Small intestine (tissue), 16 donors: ENCODE measurements at places on chromosomes 2 and 18.

GRCh38 chr2:236847023-236847422 is 238.7 kb upstream of the COPS8 start:
- DNase-seq, result no peak

DNA sequence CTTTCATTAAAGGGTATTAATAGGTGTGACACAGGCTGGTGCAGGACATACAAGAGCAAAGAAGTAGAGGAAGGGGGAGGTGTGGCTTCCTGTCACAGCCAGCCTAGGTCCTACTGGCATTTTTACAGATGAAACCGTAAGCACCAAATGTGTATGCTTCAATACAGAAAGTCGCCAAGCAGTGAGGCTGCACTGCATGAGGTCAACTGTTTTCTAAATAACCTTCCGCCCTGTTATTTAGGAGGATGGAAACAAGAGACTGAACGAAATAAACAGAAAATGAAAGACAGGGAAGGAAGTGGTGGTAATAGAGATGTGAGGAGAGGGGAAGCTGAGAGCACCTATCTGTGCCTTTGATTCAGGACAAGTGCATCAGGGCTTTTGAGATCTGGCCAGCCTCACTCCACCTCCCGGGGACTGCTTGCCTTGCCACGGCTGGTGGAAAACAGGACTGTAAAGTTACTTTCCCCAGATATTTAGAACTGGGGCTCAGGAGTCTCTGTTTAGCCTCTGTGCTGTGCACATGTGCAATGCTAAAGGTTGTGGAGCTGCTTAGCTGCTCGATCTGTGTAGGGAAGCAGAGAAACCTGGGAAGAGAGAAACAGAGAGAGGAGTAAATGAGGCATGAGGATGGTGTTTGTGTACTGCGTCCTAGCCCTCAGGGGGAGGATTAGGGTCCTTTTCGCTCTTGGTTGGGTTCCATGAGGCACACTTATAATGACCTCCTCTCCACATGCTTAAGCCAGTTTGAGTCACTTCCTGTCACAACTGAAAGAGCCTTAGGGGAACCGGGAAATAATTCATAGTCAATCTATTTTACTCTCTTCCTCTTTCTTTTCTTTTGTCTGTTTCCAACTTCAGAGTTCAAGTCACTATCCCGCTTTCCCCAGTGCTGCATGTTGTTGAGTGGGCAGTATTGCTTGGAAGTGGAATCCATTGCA is 62.3 kb upstream of the BOD1L2 start:
- no peak for DNase-seq

DNA sequence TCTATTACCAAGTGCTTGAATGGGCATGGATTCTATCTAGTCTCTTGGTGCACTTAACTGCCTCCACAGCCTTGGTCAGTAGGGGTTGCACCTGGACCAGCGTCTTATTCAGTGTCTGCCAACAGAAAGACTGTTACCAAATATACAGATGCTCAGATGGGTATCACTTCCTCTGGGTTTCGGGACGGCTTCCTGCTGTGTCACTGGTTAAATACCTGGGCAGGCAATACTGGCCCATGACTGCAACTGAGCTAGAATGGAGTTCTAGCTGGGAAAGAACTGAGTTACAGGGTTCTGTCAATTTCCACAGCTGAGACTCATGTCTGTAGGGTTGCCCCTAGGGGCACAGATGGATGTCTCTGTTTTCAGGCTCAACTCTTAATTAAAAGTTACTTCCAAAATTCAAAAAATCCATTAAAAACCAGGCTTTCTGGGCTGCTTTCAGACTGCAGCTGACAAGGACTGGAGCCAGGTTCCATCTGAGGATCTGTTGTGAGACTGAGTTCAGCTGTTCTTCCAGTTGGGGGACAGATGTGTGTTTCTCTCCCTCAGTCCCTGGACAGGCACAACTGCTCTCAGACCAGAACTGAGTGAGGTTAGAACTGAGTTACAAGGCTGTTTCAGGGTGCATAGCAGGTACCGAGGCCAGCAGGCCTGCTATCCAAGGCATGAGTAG is 789.6 kb upstream of the SLC8A1 start:
- DNase-seq, result no peak

DNA sequence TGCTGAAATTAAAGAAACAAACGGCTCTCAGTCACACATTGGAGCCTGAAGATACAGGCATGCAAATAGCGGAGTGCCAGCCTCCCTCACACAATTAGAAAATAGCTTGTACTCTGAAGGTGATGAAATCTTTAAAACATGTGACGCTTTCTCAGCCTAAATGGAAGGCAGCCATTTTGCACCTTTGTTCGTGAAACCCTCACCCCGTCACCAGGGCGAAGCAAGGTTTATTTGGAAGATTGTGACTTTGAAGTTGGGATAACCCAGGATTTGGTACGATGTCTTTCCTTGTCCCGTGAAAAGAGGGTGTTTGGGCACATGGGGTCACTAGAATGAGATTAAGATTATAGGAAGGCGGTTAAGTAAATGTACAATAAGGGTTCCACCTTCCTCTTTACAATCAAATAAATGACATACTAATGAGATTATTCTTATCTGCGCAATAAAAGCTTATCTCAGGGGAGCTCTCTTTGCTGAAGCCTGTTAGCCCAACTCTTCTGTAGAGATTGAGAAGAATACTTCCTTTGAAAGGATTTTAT is 4.2 kb downstream of the SH3BP4 start:
- DNase-seq, result peak; percentile 83

DNA sequence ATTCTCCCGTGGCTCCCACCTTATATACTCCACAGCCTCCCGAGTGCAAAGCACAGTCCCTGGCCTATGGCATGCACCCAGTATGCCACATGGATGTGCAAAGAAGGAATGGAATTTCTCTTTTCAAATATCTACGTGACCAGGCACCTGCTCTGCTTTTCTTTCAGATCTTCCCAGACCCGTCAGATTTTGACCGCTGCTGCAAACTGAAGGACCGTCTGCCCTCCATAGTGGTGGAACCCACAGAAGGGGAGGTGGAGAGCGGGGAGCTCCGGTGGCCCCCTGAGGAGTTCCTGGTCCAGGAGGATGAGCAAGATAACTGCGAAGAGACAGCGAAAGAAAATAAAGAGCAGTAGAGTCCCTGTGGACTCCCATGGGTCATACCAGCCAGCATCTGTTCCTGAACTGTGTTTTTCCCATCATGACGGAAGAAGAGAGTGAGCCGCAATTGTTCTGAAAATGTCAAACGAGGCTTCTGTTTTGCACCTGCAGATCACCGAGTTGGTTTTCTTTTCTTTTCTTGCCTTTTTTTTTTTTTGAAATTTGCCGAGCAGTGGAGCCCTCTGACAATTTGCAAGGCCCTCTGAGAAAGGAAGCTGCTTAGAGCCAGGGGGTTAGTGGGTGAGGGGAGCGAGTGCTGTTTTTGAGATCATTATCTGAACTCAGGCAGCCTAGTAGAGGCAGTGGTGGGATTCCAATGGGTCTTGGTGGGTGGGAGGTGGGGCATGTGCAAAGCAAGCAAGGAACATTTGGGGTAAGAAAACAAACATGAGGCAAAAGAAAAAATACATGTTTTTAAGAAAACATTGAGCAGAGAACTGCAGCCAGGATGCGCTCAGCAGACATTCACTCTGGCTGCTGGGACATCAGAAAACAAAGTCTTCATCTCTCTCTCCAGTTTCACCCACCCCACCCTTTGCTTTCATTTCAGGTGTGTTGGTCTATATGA is 26.2 kb downstream of the LBH start:
- DNase-seq, result no peak

GRCh38 chr2:96539215-96539920 is 2.8 kb downstream of the ARID5A start:
- DNase-seq, result no peak

GRCh38 chr2:23637011-23637778 is 252.2 kb downstream of the KLHL29 start:
- peak; percentile 8 for DNase-seq

DNA sequence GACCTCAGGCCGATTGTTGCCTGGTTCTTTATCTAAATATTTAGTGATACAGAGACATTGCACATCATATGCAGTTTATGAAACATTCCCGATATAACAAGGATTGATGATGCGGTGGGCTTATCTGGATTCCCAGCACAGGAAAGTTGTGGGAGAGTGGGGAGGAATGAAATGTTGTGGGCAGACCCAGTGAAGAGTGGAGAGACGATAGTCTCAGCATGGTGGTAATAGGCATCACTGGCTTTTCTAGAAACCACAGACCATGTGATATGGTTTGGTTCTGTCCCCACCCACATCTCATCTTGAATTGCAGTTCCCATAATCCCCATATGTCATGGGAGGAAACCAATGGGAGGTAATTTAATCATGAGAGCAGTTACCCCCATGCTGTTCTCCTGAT is 34.8 kb upstream of the RND3 start:
- no peak for DNase-seq

DNA sequence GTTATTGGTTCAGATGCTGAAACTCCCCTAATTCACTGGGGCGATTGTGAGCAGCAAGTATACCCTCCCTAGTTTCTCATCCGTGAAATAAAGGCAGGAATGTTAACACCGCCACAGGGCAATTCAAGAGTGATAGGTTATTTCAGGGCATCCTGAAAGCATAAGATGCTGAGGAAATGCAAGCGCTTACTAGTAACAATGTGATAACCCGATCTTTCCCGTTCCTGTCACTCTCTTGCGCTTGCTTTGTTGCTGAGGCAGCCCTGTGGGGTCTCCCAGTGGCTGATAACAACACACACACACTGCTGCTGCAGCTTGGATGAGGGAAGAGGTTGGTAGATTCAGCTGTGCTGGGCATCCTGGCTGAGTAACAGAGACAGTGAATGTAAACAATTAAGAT is 259.3 kb downstream of the AGPS start:
- no peak for DNase-seq

DNA sequence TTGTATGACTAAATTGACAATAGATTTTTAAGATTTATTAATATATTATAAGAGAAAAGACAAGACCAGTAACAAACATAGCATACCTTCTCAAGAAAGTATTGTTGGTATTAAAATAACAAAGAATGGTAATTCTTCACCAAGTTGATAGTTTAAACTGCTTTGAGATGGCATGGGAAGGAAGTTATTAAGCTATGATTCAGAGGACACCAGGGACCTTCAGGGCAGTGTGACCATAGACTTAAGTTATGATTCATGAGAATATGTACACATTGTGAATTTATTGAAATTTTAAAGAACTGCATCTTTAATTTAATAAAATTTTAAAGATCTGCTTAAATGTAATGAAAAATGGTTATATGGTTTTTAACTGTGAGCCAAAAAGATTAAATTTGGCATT is 205.7 kb downstream of the DSEL start:
- no peak for DNase-seq

DNA sequence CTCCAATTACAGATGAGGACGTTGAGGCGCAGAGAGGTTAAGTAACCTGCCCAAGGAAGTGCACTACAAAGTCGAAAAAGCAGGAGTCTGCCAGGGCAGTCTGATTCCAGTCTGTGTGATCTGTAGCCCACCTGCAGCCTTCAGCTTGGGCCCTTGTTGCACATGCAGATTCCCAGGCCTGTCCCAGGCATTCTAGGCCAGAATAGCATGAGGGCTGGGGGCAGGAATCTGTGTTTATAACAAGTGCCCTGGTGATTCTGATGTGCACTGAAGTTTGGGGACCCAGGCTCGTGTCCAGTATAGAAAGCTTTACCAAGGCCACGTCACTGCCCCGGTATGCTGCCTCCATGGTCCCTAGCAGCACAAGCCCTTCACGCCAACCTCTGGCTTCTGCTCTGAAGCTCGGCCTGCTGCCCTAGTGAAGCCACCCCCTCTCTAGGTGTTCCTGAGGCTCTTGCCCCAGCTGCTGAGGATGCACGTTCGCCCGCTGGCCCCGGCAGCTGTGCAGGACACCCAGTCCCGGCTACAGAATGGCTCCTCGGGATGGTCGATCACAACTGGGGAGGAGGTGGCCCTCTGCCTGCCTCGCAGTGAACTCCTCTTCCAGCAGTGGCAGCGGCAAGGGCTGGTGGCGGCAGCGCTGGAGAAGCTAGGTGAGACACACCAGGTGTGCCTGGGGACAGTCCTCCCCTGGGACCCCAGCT is 4.6 kb downstream of the CHRNG start:
- no peak for DNase-seq

- DNase-seq, result no peak
Measured at GRCh38 chr2:207133820-207134519, 31.8 kb downstream of the KLF7 start.

- DNase-seq, result no peak
Measured at GRCh38 chr2:40548521-40548920, 96.6 kb upstream of the SLC8A1 start.

DNA sequence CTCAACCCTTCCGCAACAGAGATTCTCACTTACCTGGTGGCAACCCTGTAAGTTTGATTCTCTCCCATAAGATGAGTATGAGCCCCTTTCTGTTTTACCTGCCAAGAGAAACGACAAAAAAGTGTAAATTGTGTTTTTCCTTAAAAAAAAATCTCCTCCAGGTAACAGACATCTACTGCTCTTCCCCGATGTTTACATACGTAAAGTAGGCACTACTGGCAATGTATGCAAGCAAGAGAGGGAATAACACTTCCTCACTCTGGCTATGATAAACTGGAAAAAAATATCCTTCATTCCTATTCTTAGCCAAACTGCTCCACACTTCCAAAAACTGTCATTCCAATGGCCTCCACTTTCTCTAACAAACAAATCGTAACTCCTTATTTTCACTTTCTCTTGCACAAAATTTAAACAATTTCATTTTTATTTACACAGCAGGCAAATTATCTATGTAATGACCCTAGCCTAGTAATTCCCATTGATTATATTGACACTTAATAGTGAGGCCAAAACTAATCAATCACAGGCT is 184.5 kb downstream of the TCF4 start:
- no peak for DNase-seq
